ENCODE measurements at places on chromosomes 2 and 18.

DNA sequence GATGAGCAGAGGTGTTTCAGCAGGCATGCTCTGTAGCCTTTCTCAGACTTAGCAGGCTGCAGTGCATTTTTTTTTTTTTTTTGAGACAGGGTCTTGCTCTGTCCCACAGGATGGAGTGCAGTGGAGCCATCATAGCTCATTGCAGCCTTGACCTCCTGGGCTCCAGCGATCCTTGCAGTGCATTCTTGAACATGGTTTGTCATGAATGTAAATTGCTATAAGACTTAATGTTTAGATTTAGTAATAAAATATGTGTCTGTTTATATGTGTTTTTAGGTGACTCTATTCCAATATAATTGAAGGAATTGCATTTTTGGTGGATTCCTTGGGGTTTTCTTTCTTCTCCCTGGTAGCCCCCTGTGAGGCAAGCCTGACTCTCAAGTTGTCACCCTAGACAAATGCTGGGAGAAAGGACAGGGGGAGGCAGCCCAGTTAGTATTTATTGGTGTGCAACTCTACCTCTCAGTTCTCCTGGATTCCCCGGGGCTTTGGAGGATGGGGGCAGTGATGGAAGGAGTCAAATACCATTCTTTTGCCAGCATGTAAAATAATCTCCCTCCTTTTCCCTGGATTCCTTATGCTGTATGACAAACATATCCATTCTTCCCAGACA lies 22.7 kb downstream of the LYPD6B start:
- DNase-seq: no peak

DNA sequence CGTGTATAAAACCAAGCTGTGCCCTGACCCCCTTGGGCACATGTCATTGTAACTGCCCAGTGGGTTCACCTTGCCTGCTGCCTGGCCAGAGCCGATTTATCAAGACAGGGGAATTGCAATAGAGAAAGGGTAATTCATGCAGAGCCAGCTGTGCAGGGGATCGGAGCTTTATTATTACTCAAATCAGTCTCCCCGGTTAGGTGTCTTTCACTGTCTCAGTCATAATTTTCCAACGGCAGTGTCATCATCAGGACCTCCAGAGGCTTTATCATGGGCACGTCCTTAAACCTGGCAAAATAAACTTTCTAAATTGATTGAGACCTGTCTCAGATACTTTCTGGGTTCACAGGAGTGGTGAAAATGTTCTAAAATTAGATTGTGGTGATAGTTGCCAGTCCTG lies 29.6 kb upstream of the PGAP1 start:
- no peak for DNase-seq

DNA sequence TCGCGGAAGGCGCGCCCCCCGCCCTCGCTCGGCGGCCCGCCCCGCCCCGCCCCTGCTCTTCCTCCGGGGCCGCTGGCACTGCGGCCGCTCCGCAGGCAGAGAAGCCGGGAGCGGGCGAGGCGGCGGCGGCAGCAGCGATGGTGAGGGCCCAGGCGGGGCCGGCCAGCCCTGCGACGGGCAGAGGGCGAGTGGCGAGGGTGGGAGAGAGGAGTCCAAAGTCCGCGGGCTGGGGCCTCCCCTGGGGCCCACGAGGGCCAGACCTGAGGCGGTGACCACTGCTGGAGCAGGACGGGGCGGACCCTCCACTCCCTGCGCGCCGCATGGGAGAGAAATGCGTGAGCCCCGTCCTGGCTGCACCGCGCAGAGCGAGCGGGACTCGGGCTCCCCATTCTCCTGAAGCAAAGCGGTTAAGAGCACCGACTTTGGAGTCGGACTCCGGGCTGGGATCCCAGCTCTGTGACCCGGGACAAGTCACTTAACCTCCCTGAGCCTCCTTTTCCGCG lies at the start of gene VAMP5:
VAMP5 (plus strand) TSS at position 78 of the 503 bp plus-strand sequence; CDS start at position 138, 60 bp downstream.
- no peak for DNase-seq

DNA sequence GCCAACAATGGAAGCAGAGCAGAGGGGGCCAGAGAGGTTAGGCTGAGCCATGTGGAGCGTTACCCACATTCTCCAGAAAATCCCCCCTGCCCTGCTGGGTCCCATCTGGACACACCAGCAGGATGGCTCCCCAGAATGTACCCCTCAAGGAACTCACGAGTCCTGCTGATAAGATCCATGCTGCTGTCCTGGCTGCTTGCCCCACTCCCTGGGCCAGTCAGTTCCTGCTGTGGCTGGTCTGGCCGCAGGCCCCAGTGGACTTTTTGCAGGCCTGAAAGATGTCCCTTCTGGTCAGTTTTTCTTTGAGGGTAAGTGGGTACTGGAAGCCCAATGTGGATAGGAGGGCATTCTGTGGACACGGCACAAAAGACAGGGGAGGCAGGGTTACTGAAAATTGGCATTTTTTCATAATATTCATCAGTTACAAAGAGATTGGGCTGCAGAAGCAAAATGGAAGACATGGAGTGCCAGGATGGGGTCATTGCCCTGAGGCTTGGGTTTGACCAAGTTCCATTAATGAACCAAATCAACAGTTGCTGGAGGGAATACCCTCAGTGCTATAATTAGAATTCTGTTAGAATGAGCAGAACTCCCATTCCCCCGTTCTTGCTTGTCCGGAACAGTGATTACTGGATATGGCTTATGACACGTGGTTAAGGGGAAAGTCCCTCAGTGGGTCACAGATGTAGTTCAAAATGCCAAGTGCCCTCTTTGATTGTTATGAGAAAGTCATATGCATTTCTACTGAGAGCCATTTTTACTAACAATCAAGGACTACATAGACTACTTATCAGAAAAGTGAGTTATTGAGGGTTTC lies 38.7 kb downstream of the SLC4A5 start:
- no peak for DNase-seq

DNA sequence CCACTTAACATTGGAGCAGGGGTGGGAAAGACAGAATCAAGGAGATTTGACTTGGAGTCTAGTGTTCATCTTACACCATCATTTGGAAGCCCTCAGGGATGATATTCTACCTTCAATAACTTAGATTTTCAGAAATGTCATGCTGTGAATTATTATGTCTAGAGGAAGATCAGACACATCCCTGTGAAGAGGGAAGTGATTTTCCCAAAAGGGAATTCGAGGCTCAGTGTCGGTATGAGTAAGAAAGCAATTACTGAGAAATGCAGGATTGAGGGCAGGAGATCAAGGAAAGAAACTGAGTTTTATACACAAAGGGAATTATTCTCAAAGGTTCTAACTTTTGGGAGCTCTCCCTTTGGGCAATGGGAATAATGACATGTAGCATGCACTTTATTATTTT lies 25.6 kb upstream of the ATIC start:
- DNase-seq: no peak

DNA sequence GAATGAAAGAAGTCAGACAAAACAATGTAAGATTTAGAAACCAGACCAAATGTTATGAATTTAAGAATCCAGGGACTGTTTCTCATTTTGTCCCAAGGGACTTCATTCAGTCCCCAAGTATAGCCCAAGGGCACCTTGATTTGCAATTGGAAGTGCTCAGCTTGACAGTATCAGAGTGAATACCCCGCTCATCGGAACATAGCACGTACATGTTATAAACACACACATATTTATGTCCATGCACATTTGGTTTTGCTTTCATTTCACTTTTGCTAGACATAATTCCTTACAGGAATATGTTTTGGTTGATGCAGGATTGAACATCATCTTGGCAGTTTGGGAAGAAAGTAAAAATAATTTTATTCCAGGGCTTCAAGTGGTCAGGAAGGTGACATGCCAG lies 100.2 kb downstream of the PID1 start:
- DNase-seq: no peak

GRCh38 chr2:236552212-236552542 lies 17.4 kb upstream of the ACKR3 start:
- no peak for DNase-seq

GRCh38 chr18:3235846-3236245 lies 11.8 kb upstream of the MYL12A start:
- no peak for DNase-seq

GRCh38 chr2:33430856-33431255 lies 45.6 kb upstream of the RASGRP3 start:
- no peak for DNase-seq

DNA sequence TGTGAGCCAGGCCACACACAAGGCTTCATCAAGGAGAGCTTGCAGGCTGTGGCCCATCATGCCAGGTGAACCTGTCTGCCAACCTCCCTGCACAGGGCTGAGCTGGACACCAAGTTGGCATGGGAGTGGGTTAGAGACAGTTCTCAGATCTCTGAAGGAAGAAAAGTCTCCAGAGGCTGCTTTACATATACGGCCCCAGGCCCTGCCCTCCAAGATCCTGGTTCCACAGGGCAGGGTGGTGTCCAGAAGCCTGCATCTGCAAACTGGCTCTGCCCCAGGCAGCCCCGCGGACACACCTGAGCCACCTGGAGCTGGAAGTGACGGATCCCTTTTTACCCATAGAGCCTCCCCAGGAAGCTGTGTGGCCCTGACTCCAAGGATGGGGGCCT lies 24.2 kb upstream of the HES6 start:
- no peak for DNase-seq

- DNase-seq: no peak
These were observed 44.5 kb downstream of the MAP3K2 start for GRCh38 chr2:127343277-127343676.

DNA sequence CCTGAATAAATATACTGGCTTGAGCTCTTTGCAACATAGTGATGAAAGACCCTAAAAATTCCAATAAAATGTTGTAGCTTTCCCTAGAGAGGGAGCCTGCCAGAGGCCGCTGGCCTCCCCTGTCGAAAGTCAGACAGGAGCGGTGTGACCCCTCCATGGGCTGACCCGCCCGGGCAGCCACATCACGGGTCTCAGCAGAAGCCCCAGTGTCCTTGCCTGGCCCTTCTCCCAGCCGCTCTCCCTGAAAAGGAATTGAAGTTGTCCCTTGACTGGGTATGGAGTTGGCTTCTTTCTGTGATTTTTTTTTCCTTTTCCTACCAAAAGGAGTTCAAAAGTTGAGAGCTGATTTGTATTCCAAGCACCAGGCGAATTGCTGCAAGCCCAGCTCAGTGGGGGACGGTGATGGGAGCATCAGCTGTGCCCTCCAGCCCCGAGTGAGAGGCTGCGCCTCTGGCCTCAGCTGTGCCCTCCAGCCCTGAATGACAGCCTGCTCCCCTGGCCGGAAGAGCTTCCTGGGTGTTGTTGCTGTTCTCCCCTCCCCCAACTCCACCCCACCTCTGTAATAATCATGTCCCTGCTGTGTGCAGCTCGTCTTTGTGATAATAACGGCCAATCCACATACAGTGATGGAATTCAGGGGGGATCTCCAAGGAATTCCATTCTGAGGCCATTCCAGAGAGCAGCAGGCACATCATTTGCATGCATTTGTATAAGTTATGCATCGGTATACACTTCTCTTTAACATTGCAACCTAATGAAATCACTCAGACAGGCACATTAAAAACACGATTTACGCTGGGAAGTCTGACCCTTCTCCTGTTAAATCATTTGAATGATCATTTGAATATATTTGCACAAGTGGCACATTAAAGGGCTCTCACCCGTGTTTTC lies 501.0 kb downstream of the EIPR1 start:
- no peak for DNase-seq

DNA sequence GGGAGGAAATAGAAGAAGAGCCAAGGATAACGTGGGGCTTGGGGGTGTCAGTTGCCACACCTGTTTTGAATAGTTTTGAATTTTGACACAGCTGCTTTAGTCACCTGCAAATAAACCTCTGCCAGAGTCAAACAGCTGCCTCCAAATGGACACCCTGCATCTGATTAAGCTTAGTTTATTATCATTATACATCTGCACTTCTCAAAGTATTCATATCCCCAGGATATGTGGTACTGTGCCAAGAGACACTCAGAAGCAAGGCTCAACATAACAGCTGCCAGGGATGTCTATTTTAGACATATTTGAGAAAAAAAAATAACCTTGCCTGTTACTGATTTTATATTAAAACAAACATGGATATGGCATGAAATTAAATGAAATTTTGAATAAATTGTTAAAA lies 122.5 kb upstream of the WDR75 start:
- DNase-seq: no peak

GRCh38 chr2:100588071-100588786 lies 25.4 kb downstream of the PDCL3 start:
- DNase-seq: no peak

GRCh38 chr2:214796911-214797310 lies 12.6 kb downstream of the BARD1 start:
- no peak for DNase-seq

DNA sequence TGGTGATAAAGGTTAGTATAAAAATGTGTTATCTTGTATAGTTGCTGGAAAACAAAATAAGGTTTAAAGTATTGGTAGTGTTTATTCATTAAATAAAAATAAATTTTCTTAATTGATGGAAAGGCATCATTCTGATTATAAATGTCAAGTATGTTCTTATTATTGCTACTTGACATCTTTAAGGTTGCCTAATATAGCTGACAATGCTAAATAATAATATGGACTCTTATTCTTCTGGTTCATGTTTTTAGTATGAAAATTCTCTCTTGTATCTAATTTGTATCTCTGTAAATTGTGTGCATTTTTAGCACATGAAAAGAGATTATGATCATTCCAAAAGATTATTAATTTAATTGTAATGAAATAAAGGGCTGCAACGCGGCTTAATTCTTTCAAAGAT lies 25.0 kb downstream of the RBM44 start:
- no peak for DNase-seq

DNA sequence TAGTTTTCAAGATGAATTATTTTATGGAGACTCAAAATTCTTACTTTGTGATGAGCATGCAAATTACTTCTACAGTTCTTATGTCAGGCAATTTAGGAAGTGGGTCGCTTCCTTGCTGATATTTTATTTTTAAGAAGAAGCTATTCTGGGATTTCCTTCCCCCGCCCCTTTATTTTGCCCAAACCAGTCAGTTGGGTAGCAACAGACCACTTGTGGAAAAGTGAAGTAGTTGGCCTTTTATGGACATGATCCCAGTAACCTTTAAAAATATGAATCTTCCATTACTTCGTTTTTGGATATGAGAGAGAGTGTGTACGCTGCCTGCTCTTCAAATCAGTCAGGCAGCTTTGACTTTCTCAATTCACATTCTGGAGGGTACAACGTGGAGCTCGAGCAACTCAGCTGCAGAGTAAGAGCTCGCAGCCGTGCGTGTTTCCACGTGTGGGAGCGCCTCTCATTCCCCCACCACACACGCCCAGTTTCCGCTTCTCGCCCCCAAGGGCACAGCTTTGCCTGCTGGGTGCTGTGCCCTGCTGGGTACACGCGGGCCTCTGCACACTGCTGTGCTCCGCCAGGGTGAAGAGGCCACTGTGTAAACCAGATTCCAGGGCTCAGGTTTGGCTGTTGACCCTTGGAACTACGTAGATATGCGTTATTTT lies 92.6 kb downstream of the ITGB1BP1 start:
- no peak for DNase-seq

GRCh38 chr18:34772887-34773286 lies 62.8 kb downstream of the DTNA start:
- DNase-seq: no peak

- no peak for DNase-seq
These were observed 35.1 kb upstream of the RASGRP3 start for GRCh38 chr2:33441235-33441810.

GRCh38 chr18:55003695-55004094 lies 44.4 kb upstream of the CCDC68 start:
- no peak for DNase-seq

All from kidney epithelial cell (primary cell).